ENCODE measurements at places on chromosomes 16 and 17.

GRCh38 chr17:290626-291025 is 62.0 kb downstream of the RPH3AL start:
- DNase-seq: peak; percentile 11

GRCh38 chr17:15492186-15492585 is 24.8 kb upstream of the CDRT4 start:
- DNase-seq: no peak

DNA sequence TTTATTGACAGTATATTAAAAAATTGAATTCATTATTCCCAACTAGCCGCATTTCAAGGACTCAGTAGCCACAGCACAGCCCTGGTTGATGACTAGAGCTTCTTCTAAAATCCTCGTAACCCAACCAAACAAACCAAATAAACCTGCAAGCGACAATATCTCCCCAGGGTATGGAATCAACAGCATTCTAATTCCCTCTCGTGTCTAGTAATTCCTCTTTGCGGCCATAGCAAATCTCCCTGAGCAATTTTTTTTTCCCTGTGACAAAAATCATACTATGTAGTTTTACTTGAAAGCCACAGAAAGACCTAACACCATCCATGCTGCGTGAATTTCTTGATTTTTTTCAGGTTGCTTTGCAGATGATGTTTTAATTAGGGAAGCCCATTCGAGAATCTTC is 143.4 kb upstream of the MYOCD start:
- no peak for DNase-seq

DNA sequence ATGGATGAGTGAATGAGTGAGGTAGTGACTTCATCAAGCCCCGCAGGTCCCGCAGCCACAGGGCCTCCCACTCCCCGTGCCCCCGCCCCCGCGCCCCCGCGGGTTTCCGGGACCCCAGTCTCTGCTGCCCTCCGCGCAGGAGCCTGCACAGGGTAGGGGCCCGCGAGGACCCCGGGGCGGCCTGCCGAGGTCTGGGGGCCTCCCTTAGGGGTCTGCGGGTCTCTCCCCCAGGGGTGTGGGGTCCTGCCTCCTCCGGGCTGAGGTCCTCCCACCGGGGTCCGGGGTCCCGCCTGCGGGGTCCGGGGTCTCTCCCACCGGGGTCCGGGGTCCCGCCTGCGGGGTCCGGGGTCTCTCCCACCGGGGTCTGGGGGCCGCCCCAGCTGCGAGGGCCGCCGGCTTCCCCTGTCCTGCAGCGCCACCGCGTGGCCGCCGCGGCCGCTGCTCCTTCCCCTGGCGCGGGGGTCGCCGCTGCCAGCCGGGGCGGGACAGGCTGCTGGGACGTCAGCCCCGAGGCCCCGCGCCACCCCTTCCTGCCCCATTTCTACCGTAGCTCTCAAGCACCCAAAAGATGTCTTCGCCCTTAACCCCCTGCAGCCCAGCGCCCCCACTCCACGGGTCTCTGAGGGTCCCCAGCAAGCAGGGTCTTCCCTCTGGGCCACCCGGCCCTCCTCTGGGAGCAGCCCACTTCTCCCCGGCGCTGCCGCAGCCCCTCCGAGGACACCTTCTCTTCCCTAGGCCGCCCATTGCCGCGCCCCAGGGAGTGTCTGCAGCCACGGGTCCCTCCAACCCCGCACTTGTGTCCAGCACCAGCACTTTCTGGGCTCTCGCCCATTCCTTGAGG is 10.4 kb upstream of the CHMP6 start:
- peak; percentile 57 for DNase-seq

DNA sequence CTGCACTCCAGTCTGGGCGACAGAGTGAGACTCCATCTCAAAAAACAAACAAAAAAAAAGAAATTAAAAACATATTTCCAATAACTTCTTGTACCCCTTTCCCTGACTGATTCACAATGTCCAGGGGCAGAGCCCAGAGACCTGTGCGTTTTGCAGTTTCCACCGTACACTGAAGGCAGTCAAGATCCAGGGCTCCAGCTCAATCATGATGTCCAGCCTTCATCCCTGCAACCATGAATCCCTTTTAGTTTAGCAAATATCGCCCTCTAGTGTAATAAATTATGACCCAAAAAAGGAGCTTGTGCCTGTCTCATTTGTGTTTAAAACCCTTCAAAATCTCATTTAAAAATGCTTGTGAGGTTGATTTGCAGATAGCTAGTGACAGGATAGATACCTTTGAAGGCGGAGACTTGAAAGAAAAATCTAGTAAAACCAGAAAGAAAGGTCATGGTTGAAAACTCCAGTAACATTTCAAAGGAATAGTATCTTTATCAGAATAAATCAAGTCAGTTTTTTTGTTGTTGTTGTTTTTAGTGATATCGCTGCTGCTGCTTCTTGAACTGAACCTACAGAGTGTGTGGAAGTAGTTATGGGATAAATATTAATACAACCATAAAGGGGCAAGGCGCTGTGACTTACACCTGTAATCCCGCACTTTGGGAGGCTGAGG is 3.7 kb upstream of the ERN1 start:
- DNase-seq: no peak

- DNase-seq: no peak
Observed at GRCh38 chr17:17487998-17488397, 8.2 kb downstream of the RASD1 start.

GRCh38 chr17:42340691-42341127 is 47.5 kb downstream of the STAT3 start:
- peak; percentile 48 for DNase-seq

GRCh38 chr16:69334696-69335095 is 4.3 kb upstream of the PDF start:
- no peak for DNase-seq

DNA sequence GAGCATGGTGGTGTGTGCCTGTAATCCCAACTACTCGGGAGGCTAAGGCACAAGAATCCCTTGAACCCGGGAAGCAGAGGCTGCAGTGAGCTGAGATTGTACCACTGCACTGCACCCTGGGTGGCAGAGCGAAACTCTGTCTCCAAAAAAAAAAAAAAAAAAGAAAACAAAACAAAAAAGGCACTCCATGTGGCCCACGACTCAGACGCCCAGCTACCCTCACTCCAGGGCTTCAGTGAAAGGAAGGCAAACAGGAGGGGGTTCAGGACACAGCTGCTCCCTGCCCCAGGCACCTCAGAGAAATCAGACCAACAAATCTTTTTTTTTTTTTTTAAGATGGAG is 91.7 kb downstream of the LITAF start:
- DNase-seq: no peak

DNA sequence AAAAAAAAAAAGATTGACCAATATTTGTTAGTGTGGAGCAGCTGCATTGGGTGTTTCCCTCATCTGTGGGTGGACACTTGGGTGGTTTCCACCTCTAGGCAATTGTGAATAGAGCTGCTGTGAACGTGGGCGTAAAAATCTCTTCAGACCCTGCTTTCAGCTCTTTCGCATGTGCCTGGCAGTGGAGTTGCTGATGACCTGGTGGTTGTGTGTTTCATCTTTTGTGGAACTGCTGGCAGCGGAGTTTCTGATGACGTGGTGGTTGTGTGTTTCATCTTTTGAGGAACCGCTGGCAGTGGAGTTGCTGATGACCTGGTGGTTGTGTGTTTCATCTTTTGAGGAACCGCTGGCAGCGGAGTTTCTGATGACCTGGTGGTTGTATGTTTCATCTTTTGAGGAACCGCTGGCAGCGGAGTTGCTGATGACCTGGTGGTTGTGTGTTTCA is 21.4 kb downstream of the ZC3H18 start:
- no peak for DNase-seq

DNA sequence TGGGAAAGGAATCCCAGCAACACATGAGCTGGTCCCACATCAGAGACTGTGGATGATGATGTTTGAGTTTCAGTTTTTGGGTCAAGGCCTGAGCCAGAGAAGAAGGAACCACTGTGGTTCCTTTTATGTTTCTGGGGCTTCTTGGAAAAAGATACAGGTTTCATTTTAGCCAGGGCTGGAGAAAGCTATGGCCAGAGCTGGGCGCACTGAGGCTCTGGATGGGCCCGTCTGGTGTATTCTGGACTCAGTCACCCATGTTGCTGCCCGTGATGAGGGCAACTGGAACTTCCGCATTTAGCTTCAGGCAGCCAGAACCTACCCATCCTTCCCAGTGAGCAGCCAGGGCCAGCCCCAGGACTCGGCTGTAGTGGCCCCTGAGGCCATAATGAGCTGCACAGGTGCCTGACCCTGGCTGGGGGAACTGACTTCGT is 15.0 kb upstream of the PITPNA start:
- no peak for DNase-seq

DNA sequence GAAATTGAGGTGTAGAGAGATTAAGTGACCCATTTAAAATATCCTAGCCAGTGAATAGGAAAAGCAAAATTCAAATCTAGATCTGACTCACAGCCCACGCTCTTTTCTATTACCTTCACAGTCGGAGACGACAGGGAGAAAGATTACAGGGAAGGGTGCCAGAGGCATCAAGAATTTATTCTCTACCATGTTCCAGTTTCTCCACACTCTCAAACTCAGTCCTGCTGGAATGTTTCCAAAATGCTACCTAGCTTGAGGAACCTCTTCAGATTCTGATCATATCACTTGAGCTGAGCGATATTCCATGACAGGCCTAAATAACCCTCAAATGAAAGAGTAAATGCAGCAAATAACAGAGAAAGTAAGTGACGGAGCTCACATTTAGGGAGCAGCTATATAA is 5.4 kb upstream of the PSMD7 start:
- no peak for DNase-seq

DNA sequence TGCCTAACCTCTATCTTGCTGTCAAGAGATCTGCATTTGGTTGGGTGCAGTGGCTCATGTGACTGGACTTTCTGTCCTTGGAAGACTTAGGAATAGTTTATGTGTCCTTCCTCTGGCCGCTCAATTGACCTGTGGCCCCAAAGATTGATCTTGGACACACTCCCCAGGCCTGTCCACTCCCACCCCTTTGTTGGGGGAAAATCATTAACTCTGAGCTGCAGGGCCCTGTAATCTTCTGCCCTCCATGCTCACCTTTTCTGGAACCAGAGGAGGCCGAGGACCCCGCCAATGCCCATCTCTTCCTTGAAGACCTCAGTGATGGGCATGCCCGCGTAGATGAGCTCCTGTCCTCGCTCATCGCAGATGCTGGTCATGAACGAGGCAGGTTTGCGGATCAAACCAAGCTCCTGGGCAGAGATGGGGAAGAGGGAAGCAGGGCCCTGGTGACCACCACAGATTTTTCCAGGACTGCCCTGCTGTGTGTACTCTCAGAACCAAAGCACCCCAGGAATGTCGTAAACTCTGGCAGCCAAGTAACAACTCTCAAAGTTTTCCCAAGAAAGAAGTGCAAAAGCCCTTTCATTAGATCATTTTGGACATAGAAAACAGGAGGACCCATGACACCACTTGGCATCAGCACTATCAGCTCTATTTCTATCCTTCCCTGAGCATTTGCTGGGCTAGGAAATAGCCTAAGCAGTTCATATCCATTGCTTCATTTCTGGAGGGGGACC is 8.5 kb upstream of the KLHL11 start:
- DNase-seq: no peak

DNA sequence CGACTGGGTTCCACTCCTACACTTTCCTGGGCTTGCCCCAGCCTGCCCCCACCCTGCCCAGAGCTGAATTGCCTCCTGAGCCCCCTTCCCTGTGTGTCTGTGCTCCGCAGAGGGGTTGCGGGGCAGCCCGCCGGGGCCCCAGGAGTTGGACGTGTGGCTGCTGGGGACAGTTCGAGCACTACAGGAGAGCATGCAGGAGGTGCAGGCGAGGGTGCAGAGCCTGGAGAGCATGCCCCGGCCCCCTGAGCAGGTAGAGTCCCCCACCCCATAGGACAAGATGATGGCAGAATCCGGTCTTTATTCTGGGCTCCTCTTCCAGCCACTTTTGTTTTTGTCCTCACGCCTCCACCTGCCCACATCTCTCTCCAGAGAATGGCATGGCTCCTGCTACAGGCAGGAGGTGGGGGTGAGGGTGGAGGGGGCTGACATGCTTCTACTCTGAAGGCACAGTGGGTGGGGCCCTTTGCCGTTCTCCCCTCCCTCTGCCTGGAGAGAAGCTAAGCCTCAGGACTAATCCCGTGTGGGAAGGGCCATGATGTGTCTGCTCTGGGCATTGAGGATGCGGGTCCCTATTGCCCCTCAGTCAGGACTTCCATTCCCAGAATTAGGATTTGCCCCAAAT is 3.5 kb downstream of the ACBD4 start:
- DNase-seq: no peak

DNA sequence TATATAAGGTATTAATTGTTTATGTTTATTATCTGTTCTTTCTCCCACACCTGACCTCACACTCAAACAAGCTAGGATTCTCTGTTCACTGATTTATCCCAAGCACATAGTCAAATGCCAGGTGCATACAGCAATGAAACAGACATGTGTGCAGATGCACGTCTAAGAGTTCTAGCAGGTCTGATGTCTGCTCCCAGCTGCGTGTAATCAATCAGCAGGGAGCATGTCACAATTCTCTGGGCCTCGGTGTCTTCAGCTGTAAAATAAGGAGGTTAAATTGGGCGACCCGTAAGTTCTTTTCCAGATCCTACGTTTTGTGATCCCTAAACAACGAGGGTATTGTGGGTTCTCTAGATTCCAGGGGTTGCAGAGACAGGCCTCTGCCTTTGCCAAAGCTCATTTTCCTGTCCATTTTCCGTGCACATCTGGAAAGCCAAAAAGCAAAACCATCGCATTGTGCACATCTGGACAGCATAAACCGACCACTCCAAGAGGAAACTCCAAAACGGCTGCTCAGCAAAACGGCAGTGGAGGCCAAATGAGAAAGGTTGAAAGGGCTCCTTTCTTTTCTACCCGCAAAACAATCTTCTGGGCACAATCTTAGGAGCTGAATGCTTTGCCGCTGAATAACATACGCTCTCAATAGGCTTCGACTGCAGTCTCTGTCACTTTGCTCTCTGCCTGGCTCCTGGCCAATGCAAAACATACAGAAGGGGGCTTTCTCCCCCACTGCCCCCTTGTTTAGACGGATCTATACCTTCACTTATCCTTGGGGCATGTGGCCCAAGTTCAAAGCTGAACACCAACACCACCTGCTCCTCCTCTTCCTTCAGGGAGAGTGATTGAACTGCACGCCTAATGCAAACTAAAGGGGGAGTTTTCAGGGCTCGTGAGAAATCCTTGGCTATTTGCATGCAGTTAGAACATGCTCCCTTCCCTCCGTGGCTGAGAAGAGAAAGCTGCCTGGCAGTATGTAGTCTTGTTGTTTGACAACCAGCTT is 426.3 kb downstream of the SLC39A11 start:
- DNase-seq: no peak

DNA sequence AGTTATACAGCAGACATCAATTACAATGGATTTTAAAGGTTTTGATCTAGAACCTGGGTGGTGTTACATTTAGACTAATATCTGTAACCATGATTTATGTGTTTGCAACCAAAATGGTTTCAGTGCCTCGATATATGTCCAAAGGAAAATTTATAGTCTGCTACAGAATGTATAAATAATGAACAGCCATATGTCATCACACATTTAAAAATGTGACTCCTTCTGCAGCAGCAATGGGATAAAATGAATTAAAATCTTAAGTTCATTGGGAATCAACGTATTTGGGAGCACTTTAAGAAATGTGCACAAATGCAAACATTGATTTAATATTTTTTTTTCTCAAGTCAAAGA is 610.2 kb downstream of the TMEM114 start:
- no peak for DNase-seq

DNA sequence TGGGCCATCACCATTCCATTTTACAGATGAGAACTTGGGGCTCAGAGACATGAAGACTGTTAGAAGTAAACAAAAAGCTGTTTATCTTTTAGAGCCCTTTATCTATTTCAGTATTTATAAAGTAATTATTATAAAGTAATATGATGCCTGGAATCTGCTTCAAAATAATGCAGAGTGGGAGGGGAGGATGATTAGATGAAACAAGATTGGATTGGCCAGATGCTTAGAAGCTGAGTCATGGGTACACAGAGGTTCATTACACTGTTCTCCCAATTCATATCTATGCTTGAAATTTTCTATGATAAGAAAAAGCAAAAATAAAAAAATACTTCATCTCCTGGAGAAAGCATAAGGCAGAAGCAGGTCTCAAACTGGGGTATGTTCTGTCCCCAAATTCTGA is 29.4 kb downstream of the TOM1L2 start:
- DNase-seq: no peak
